Epithelial cell of proximal tubule (primary cell): ENCODE measurements at places on chromosomes 16 and 17. TPM values are rescaled to one million over a fixed set of nuclear protein-coding genes. Genes with fewer than 3 reads are reported as not detected.
A peak's percentile ranks its signal among the peaks of the same experiment; 100 is the strongest.

Gene PCGF2
- 6.1 and 7.6 TPM in 2 replicates for total RNA-seq

Gene PLD6
- total RNA-seq, result 0.92 and 3.3 TPM in 2 replicates

Gene TMEM204
- total RNA-seq, result 1.4 TPM in 1 of 2 replicates, not detected in the other

DNA sequence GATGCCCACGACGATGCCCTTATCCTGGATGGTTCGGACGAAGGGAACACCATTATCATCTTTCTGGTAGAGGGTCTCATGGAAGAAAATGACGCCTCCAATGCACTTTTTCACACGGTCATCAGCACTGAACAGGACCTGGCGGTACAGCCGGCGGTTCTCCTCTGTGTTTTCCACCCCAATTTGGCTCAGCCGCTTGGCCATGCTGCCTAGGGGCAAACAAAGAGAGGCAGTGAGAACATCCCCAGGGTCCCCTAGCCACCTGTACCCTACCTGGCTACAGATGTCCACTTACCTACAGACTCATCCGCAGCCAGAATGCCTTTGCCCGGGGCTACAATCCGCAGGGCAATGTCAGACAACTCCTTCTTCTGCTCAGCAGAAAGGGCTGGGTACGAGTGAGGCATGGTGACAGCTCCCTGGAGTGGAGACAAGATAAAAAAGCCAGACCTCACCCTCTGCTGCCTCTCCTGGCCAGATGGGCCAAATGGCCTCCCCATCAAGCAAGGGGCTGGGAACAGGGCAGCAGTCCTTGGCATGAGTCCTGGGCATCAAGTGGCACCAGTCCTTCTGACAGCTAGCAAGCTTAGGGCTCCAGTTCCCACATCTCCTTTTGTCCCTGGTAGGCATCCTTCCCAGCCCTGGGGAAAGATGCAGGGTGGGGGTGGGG lies 1.4 kb downstream of the ALDOC start:
- DNase-seq, result no peak

GRCh38 chr17:10126616-10127501 lies 71.5 kb downstream of the GAS7 start:
- no peak for DNase-seq

GRCh38 chr16:63061319-63061718 lies 1025.1 kb upstream of the CDH8 start:
- DNase-seq, result no peak

DNA sequence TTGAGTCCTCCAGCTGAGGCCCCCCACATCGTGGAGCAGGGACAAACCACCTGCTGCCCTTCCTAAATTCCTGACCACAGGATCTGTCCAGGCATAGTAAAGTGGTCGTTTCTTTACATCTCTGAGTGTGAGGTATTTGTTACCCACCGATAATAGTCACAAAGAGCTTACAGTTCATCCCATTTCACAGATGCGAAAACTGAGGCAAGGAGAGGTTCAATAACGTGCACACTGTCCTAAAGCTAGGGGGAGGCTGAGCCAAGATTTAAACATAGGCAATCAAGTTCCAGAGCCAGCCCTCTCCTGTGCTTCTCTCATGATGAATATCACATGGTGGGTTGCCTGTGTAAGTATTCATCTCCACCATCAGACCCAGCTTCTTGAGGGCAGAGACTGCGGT lies 135.4 kb downstream of the CCT6B start:
- DNase-seq, result no peak

DNA sequence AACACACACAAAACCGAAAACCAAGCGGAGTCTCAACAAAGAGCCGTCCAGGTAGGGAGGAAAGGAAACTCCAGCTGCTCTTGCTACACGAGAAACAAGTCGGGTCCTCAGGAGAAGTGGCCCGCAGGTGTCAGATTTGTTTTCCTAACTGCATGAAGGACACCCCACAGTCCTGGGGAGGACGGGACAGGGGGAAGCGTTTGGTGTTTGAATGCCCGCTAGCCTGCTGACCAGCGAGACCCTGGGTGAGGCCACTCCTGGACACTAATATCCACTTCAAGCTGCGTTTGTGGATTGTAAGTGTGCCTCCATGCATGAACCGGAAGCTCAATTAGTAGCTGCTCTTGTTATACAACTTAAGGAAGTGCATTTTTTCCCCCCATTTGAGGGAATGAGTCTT lies 299.5 kb downstream of the MAF start:
- DNase-seq, result no peak

DNA sequence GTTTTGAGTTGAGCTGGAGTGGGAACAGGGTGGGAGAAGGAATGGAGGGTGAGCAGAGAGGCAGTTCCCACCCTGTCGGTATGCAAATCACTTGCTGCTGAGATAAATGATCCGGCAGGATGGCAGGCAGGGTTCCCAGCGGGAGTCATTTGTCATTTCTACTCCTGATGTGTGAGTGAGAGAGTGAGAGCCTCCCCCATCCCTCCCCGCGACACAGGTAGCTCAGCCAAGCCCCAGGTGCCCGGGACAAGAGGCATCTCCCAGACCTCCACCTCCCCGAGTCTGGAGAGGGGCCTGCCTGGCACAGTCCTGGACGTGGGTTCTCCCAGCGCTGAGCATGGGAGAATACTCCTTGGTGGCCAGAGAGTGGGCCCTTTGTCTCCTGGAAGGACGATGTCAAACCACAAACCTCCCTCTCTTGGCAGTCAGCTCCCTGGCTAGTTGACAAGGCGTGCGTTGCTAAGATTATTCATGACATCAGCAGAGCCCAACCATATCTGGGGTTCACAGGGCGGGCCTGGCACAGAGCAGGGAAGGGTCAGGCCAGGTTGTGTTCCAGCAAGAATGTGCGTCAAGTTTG lies 33.7 kb upstream of the TNRC6C start:
- no peak for DNase-seq

- DNase-seq, result no peak
Observed at GRCh38 chr16:66695471-66695934, 1.0 kb downstream of the CMTM4 start.

DNA sequence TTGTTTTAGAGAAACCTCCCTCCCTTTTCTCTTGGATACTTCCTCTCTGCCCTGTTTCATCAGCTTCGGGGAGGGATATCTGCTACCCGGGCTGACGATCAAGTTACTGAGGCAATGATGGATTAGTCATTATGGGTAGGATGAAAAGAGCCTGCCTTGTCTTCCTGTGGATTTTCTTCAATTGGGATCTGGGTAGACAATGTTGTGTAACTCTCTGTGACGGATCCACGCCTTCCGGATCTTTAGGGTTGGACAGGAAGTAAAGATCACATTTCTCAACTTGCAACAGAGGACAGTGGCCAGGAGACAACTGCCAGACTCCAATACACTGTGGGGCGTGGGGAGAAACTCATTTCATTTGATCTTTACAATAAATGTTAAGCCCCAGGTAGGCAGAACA lies 11.3 kb upstream of the CHST6 start:
- peak; percentile 67 for DNase-seq

GRCh38 chr16:56115817-56116576 lies 75.3 kb upstream of the GNAO1 start:
- DNase-seq, result no peak

GRCh38 chr16:72482695-72483094 lies 310.7 kb upstream of the PMFBP1 start:
- DNase-seq, result no peak

GRCh38 chr17:31803494-31804213 lies 55.4 kb downstream of the COPRS start:
- DNase-seq, result peak; percentile 67

GRCh38 chr17:55660178-55660886 lies 62.3 kb downstream of the TMEM100 start:
- no peak for DNase-seq

- DNase-seq, result no peak
Observed at GRCh38 chr17:10052106-10052813, 146.1 kb downstream of the GAS7 start.

DNA sequence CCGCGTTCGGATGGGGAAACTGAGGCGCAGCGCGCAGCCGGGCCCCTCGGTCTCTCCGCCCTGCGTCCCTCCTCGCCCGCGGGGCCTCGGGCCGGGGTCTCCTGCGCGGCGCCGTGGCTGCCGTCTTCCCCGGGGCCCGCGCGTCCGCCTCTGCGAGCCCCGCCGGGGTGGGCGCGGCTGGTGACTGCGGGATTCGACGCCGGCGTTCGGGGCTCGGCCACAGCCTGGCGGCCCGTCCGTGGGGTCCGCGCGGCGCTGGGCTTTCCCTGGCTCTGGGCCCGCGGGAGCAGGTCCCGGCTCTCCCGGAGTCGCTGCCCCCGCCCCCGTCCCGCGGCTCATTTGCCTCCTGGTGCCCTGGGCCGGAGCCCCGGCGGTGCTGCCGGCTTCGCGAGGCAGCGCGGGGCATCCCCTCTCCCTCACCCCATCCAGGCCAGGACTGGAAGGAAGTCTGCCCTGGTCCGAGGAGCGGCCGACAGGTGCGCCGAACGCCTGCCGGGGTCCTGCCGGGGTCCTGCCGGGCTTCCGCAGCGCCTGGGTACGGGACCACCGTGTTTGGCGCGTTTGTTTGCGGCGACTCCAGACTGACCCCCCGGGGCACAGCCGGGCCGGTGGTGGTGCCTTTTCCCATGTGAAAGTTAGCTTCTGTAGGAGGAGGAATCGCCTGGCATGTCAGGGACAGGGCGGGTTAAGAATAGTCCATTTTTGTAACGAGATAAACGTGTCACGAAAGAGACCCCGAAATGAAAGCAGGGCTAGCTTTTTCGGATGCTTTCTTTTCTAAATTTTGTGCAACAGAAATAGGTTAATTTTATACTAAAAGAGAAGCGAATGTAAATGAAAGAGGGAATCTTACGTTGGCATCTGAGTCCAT lies 671 bp downstream of the CHMP6 start:
- DNase-seq, result no peak

- DNase-seq, result no peak
Observed at GRCh38 chr16:49608098-49608497, 234.5 kb downstream of the C16orf78 start.

- no peak for DNase-seq
Observed at GRCh38 chr17:37828651-37829124, 83.8 kb upstream of the HNF1B start.
